ENCODE measurements at places on chromosomes 6 and 20.

DNA sequence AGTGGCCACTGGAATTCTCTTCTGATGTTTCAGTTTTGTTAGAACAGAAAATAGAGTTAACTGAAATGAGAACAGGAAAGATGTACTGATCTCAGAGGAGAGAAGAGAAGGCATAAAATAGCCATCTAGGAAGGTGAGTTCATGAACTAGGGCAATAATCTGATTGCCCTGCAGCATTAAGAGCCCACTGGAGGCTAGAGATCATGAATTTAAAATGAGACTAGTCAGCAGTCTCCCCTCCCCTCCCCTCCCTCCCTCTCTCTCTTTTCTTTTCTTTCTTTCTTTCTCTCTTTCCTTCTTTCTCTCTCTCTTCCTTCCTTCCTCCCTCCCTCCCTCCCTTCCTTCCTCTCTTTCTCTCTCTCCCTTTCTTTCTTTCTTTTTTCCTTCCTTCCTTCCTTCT lies 28.9 kb downstream of the GPRC6A start:
- no peak for DNase-seq

- no peak for DNase-seq
These were observed 79.6 kb downstream of the OLIG3 start for GRCh38 chr6:137414599-137414998.

DNA sequence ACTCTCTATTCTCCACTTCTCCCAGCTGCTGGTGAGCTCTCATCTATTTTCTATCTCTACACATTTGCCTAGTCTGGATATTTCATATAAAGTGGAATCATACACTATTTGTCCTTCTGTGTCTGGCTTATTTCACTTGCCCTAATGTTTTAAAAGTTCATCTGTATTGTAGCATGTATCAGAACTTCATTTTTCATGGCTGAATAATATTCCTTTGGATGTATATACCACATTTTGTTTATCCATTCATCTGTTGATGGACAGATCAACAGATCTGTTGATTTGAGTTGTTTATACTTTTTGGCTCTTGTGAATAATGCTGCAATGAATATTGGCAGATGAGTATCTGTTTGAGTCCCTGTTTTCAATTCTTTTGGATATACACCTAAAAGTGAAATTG lies 49.6 kb downstream of the NHLRC1 start:
- no peak for DNase-seq

GRCh38 chr20:62104791-62105345 lies 17.4 kb upstream of the LSM14B start:
- no peak for DNase-seq

DNA sequence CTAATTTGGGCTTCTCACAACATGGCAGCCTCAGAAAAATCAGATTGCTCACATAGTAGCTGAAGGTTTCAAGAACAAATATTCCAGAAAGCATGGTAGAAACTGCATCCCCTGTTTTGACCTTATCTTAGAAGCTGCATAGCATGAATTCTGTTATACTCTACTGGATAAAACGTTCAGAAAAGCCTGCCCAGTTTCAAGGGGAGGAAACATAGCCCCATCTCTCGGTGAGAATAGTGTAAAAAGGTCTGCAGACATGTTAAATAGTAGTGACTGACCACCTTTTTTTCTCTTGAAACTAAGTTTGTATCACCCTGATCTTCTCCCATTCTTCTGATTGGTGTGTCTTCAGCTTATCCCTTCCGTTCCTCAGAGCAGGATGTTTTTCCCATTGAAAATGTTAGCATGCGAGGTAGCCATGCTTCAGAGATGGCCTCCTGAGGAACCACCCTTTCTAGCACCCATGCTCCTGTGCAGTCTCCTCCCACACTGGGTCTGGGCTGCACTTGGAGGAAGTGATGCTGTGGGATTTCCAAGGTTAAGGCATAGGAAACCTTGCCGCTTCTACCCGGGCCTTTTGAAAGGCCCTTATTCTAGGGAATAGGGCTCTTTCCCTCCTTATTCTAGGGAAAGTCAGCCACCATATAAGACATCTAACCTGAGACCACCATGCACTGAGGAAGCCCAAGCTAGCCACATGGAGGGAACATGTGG lies 50.1 kb downstream of the MARCKS start:
- DNase-seq, result no peak

- DNase-seq, result no peak
These were observed 39.1 kb downstream of the FAM209B start for GRCh38 chr20:56572172-56572571.

- no peak for DNase-seq
These were observed 40.2 kb downstream of the BMP5 start for GRCh38 chr6:55835220-55835619.

DNA sequence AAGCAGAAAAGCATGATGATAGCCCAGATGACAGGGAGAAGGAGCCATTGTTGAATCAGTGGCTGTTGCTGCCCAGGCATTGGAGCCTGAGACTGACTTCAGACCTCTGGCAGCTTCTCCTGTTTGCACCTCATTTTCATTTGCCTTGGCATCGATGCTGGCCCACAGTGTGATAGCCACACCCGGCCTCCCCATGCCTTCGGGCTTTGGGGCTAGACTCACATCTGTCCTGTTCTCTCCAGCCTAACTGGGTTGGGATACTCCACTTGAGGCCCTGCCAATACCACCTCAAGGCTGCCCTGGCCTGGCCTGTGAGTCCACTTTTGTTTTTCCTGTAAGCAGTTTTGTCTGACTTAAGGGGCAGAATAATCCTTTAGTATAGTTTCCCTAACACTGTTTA lies 140.4 kb downstream of the UST start:
- DNase-seq, result no peak

DNA sequence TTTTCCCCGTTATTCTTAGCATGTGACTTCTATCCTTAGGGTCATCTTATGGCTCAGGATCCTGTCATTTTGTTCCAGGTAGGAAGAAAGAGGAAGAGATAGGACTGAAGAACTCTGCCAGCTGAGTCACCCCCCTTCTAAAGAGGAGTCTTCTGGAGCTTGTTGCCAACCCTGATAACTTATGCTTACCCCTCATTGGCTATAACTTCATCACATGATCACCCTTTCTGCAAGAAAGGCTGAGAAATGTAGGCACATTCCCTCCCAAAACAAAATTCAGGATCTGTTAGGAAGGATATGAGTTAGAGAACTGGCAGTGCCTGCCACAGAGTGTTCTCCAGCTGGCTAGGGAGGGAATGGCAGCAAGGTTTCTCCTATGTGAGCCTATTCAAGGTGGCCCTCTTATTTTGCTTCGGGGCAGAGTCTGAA lies 35.6 kb downstream of the ARFGEF2 start:
- DNase-seq, result no peak

All from B cell (primary cell).